ENCODE measurements at places on chromosomes 5 and 9.

GRCh38 chr9:3650994-3651622, 125.3 kb upstream of the RFX3 start:
- DNase-seq, result no peak

- no peak for DNase-seq
Measured at GRCh38 chr5:171908638-171909037, 97.8 kb downstream of the FBXW11 start.

GRCh38 chr5:180007582-180007981, 64.0 kb downstream of the RNF130 start:
- no peak for DNase-seq

DNA sequence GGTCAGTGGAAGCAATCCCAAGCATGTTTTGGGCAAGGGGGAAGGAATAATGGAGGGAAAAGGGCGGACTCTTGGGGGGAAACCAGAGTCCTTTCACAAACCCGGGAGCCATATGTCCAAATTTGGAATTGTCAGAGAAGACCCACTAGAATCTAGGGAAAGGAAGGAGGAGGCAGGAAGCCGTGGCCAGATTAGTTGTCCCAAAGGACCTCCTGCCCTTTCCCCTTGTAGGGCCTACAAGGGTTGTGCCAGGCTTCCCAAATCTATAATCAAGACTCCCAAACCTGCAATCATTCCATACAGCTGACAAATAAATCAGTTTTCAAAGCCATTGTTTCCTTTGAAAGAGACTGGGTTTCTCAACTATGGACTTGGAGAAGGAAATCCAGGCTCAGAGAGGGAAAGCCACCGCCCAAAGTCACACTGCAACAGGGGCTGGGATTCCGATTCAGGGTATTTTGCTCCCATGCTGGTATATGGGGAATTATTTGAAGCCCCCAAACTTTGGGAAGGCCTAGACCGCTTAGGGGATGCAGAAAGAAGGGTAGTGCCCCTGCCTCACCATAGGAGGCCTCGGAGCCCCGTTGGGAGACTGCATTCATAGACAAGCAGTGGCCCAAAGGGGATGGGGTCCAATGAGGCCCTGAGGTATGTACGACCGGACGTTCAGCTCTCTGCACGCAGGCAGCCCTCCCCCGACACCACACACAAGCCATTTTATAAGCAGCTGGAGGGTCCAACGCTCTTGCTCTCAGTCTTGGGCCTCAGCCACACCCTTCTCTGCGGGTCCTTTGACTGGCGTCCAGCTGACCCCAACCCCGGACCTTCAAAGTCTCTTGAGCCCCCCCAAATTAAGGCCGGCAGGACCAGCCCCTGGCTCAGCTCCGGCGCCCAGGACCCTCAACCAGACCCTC, 815 bp downstream of the ANXA6 start:
- DNase-seq, result no peak

GRCh38 chr9:23938908-23939307, 112.9 kb upstream of the ELAVL2 start:
- DNase-seq, result no peak

- no peak for DNase-seq
Measured at GRCh38 chr9:137141050-137141810, 2.3 kb downstream of the GRIN1 start.

DNA sequence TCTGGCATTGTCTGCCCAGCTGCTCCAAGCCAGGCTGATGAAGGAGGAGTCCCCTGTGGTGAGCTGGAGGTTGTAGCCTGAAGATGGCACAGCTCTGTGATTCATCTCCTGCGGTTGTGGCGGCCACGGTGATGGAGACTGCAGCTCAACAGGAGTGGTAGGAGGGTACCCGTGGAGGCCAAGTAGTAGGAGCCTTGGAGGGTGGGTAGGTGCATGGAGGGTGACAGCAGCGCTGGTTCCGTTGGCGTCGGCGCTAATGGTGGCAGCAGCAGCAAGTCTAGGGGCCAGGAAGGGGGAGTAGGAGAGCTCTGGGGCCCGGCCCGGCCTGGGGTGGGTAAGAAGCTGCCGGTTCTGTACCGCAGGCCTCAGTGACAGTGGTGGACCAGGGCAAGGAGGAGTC, 22.4 kb upstream of the TRIM52 start:
- no peak for DNase-seq

DNA sequence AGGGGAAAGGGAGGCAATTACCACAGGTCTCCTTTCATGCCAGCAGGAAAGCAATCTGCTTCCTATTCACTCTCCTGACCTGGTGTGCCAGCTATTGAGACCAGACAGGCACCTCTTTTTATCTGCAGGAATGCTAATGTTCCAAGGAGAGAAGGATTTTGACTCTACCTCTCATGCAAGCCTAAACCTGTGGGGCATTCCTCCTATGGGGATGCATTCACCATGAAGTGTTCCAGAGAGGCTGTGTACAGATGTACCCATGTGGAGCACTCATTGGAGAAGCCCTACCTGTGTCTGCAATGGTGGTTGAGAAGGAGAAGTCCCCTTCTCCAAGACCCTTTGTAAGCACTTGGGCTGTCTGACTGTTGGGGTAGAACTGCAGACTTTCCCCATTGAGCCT, 45.4 kb upstream of the EDIL3 start:
- no peak for DNase-seq

DNA sequence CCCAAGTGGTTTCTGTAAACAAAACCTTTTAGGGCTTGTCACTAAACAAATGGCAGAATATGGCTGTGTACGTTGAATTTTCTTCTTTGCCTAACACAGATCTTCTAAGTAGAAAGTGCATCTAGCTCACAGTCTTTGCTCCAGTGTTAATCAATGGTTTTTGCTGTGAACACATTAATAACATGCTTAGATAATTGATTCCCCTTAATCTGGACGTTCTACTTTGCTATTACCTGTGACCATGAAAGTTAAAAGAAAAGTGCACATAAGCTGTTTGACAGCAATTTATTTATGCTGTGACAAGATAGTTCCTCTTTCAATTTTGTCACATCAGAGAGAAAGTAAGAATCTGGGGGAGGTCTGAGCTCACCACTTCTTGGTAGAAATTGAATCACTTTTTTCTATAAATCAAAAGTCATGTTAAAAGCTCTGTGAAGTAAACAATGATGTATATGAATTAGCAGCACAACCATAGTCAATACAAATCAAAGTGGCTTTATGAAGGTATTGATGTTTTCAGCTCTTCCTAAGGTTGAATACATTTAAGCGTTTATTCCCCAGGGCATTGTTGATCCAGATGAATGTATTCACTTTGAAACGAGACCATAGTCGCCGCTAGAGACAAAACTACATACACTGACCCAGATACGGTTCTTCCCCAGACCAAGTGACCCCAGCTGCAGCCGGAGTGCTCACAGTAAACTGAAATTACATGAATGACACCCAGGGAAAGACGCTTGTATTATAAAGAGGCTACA, 174.6 kb upstream of the ZNF608 start:
- no peak for DNase-seq

- DNase-seq, result no peak
Measured at GRCh38 chr5:173762045-173762444, 126.1 kb upstream of the CPEB4 start.

GRCh38 chr9:99822109-99822805, 572 bp downstream of the NR4A3 start:
- DNase-seq, result peak; percentile 57

DNA sequence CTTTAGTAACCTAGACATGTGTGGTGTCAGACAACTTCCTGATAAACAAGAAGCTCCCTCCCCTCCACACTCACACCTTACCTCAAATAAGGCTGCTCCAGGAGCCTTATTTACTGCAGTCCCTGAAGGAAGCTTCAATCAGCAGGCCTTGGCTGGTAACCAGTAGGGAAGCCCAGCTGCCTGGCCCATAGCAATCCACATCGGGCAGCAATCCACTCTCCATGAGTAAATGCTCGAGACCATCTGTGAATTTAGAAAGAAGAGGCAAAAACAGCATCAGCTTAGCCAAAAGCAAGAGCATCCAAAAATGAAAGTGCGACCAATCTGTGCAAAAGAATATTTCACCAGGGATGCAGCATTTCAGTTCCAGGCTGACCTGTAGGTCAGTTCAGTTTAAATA, 213.3 kb upstream of the TUSC1 start:
- DNase-seq, result no peak

GRCh38 chr5:159576902-159577301, 246.6 kb upstream of the IL12B start:
- no peak for DNase-seq

DNA sequence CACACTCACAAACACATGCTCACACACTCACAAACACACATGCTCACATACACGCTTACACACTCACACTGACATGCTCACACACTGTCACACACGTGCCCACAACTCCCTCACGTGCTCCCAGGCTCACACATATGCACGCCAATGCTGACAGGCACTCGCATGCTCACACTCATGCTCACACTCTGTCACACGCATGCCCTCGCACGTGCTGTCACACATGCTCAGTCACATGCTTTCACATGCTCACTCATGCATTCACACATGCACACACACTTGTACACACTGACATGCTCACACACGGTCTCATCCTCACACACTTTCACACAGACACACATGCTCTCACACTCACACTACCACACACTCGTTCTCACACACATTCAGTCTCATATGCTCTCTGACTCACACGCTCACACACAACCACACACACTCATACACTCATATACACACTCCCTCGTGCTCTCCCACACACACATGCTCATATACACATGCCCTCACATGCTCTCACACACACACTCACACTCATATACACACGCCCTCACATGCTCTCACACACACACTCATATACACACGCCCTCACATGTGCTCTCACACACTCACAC, 10.3 kb downstream of the CCDC187 start:
- no peak for DNase-seq

- DNase-seq, result no peak
Measured at GRCh38 chr5:138610415-138610917, 35.3 kb upstream of the HSPA9 start.

Measured in stimulated activated CD4-positive, alpha-beta T cell treated with anti-CD3 and anti-CD28 coated beads, TNF-alpha, amount 100 ng/mL, for 24 hours (primary cell).